ENCODE measurements at places on chromosomes 5 and 9.

DNA sequence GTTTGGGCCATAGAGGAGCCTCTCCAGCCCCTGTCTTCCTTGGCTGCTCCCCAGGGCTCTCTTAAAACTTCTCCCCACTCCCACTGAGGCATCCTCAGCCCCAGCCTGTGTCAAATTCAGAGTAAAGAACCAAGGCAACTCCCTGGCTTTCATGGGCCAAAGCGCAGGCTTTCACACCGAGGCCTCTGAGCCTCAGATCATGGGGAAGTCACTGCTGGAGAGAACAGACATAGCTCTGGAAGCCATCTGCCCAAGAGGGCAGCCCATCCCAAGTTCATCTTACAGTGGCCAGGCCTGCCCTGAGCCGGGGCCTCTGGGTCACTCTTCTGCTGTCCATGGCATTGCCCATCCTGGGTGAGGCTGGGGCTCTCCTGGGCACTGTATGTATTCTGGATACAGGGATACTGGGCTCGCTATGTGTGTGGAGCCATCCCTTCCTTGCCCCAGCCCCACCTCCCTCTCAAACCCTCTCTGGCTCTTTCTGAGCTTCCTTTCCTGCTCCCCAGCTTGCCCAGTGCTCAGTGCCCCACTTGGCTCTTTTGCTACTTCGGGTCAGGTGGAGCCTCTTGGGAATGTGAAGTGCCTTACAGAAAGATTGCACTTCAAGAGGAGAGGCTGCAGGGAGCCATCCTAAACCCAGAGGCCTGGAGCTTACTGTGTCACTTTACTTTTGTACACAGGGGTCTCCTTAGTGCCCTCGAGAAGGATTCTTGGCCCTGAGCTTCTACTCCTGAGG is 33.0 kb downstream of the TGFBI start:
- DNase-seq: no peak

GRCh38 chr9:126833020-126833419 is 27.4 kb upstream of the ZBTB34 start:
- no peak for DNase-seq

- DNase-seq: no peak
Measured at GRCh38 chr5:159641371-159642039, 274.8 kb upstream of the ADRA1B start.

DNA sequence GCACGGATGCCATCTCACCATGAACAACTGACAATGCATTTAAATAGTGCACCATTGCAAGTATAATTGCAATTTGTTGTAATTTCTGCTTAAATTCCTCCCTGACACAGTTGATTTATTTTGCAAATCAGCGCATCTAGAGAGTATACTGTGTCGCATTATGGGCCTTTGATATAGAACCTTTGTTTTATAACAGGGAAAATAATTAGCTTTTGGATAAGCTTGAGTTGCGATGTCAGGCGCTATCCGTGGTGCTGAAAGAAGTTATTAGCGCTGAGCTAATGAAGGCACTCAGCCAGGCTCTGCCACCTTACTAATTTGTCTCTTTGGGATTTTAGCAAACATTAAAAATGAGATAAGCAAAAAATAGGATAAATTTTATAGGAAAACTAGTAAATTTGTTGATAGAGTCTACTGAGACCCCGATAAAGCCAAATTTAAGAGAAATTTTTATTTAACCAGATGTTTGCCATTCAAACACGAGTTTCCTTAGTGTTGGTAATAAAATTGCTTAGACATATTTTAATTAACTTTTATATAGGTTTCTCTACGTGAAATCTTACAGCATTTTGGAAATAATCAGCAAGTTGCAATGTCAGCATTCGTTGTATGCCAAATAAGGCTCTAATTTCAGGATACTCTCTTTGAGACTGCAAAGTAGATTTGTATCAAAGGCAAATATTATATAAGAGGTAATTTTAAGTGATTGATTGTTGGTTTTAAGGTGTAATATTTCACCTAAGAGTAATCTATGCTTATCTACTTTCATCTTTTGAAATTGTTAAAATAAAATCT is 355.5 kb downstream of the TLR4 start:
- peak; percentile 1 for DNase-seq

- peak; percentile 93 for DNase-seq
Measured at GRCh38 chr9:136902259-136902821, 16.0 kb downstream of the TRAF2 start.

- peak; percentile 27 for DNase-seq
Measured at GRCh38 chr5:88660264-88660946, 222.6 kb downstream of the MEF2C start.

DNA sequence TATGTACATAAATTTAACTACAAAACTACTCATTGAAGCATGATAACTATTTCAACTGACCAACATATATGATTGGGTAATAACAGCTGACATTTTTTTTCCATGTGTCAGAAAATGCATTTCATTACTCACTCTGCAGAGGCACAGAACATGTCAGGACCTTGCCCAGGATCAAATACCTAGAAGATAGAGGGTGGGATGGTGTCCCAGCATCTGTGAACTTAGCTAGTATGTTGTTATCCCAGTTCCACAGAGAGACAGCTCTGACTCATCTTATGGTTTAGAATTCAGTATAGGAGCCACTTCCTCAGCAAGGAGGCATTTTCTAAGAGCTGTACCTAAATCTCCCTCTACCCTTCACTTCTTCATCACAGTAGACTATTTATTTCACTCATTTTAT is 1198.6 kb upstream of the ACO1 start:
- DNase-seq: peak; percentile 1

- no peak for DNase-seq
Measured at GRCh38 chr5:1007681-1008450, 736 bp upstream of the NKD2 start.

GRCh38 chr9:137660144-137660543 is 41.3 kb downstream of the EHMT1 start:
- no peak for DNase-seq

Data from activated CD4-positive, alpha-beta T cell treated with anti-CD3 and anti-CD28 coated beads, Interleukin-10, Interleukin-2, amounts not matched to agents 100 ng/mL and 50 ng/mL, durations not matched to agents 16 hours and 8 hours (primary cell).